ENCODE measurements at places on chromosomes 5 and 9.

DNA sequence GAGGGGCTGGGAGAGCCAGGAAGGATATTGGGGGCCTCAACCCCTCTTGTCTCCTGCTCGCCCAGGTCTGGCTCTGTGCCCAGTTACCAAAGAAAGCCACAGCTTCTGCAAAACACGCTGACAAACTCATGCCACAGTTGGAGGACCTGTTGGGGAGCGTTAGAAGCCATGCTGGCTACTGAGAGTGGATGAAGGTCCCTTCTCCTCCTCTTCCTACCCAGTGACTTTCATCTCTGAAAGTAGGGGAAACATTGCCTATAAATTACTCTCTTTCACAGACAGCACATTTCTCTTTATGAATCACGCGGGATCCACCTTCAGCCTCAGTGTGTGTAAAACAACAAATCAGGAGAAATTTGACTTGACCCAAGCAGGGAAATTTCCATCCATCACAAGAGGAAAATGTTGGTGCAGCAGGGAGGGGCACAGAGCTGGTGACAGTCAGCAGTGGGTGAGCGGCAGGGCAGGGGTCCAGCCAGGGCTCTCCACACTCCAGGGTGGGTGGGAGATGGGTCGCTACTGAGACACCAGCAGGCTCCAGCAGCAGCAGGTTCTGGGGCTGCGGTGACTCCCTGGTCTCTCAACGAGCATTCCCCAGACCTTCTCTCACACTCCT lies 181.9 kb downstream of the FGF18 start:
- DNase-seq: no peak

DNA sequence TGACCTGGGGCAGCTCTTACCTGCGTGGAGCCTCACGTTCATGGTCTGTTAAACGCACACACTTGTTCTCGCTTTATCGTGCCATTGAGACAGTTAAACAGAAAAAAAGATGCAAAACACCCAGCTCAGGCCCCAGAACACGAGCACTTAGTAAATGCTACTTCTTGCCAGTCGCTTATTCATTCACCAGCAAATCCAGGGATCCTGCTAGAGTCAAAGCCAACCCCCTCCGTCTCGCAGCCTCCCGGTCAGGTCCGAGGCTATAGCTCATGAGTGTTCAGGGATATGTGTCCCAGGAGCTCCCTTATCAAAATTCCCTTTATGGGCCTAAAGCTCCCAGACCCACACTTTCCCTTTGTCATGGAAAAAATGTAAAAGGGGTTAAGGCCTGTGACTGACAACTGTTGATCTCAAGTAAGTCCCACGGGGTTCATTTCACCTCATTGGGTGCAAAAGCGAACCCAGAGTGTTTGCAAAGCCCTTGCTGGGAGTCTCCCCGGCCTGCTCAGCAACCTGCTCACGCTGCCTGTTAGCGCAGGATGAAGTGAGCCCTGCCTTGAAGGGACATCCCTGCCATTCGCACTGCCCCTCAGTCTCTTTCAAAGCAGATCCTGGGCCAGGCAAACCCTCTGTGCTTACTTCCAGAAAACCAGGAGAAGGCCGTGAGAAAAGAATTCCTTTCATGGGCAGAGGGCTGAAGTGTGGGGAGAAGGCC lies 40.7 kb downstream of the HRH2 start:
- DNase-seq: no peak

DNA sequence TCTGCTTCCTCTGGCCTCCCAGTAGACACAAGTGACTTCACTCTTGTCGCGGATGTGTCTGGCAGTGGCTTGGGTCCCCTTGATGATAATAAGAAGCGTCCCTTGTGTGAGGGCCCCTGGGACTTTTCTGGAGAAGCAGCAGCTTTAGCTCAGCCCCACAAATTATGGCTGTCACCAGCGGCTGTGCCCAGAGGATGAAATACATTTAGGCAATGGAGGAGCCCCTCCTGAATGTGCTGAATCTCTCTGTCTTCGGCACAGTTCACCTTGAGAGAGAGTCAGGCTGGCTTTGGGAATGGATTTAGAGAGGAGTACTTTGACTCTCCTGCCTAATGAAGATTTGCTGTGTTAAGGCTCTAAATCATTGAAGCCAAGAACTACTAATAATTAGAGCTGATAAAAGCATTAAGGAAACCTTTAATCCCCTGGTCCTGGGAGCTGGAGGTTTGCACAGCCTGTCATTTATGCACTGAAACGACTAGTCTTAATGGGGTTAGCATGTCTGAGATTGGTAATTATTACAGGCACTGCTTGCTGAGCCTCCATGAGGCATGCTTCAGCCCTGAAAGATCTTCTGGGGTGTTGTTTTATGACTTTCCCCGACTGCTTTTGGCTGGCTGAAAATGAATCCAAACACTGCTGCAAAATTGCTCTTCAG lies 127.0 kb downstream of the TENT4A start:
- DNase-seq: no peak

DNA sequence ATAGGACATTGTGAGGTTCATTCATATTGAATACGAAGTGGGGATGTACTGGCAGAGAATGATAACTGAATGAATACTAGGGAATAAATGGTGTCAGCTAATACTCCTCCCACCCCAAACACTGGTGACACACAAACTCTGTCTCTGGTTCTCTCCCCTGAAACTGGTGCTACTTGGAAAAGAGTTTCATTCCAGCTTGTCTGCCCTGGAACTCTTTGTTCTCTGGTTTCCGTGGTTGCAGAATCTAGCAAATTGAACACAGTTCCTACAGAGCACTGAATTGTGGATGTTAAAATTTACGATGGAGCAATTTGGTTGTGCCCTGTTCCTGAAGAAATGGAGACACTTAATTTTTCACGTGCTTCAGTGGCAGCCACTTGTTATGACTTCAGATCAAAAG lies 181.7 kb downstream of the KCTD16 start:
- DNase-seq: no peak

DNA sequence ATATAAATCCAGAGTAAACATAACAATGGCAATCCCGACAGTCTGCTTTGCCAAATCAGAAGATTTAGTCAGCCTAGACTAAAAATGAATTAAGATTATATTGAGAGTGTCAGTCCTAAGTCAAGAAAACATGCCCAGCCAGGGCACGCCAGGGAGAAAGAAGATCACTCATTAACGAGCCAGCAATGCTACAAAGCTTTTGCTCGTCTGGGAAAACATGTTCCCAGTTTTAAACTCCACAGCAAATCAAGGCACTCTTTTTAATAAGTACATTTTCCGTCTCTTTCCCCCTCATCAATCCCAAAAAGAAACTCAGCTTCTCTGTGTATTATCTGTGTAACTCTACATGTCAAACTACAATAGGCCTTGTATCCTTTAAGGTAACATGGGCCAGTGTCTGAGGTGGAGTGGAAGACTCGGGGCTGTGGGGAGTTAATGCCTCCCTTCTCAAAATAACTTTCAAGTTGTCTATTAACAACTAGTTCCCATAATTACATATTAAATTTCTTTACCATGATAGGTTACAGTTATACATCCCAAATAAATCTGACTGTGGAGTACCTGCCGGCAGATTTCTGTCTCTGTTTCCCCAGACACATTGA lies 40.9 kb downstream of the NFIB start:
- no peak for DNase-seq

- DNase-seq: no peak
These were observed 283.0 kb downstream of the AOPEP start for GRCh38 chr9:95009459-95009858.

DNA sequence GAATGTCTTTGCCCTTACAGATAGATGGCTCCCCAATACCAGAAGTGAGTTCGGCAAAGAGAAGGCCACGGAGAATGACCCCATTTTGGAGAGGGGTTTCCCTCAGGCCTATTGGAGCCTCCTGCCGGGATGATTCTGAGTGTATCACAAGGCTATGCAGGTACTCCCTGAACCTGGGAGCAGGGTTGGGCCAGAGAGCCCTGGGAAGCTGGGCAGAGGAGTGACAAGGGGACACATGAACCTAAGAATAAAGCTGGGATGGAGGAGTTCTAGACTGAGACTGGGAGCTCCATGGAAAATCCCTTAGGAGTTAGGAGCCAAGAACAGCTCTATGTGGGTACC lies 433 bp downstream of the LEAP2 start:
- DNase-seq: no peak

DNA sequence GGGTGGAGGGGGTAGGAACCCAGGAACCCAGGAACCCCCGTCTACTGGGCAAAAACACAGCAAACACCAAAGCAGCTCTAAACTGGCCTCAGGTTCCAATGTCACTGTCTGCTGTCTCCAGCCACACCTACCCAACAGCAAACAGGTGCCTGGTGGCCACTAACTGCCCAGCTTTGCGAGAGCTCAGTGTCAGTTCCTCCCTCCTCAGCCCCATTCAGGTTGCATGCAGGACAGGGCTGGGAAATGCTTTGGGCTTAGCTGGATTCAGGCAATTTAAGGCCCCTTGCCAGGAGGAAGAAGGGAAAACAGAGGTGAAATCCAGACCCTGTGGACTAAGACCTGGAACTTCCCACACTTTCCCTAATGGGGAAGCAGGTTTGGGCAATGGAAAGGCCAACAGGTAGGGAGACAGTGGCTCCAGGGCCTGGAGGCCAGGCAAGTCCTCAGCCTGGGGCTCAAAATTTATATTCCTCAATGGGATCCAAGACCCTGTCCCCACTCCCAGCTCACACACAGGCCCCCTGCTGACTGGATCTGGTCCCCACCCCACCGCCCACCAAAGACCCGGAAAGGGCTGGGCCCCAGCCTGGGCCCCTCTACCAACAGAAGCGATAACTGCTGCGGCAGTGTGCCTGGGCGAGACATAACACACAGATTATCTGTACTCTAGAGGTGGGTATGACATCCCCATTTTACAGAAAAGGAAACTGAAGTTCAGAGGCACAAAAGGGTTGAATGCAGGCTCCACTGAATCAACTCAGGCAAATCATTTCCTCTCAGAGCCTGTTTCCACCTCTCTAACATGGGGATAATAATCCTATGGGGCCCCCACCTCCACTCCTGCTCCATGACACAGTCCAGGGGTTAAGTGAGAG lies 3.5 kb downstream of the EEIG1 start:
- no peak for DNase-seq

- no peak for DNase-seq
These were observed 820 bp upstream of the CFAP90 start for GRCh38 chr5:7851617-7852289.

DNA sequence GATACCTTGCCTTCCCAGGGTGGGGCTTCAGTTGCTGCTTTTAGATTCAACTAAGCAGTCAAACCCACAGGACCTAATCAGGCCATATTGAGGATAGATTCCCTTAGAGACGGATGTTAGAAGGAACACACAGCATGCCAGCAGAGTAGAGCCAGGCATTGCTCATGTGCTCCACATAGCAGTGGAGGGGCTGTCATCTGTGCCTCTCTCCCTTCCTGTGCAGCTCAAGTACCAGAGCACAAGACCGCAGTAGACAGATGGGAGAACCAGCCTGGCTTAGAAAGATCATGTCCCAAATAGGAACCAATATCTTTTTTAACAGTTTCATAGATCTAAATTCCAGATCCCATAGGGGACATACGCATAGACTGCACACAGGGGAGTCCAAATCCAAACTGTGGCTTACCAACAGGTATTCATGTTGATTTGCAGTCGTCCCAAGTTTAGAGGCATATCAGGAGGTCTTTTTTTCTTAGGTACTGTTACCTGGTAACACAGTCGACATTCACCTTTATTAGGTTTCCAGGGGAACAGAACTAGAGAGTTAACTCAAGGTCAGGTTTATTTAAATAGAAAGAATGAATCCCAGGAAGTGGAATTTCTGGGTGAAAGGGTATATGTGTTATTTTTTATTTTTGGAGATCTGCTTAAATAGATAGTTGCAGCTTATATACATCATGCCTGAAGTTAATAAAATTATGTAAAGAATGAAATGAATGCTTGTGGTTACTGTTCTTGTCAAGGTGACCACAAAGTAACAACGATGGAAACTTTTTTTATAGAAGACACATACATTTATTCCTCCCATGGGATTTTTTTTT lies 43.5 kb upstream of the PCAT7 start:
- no peak for DNase-seq

DNA sequence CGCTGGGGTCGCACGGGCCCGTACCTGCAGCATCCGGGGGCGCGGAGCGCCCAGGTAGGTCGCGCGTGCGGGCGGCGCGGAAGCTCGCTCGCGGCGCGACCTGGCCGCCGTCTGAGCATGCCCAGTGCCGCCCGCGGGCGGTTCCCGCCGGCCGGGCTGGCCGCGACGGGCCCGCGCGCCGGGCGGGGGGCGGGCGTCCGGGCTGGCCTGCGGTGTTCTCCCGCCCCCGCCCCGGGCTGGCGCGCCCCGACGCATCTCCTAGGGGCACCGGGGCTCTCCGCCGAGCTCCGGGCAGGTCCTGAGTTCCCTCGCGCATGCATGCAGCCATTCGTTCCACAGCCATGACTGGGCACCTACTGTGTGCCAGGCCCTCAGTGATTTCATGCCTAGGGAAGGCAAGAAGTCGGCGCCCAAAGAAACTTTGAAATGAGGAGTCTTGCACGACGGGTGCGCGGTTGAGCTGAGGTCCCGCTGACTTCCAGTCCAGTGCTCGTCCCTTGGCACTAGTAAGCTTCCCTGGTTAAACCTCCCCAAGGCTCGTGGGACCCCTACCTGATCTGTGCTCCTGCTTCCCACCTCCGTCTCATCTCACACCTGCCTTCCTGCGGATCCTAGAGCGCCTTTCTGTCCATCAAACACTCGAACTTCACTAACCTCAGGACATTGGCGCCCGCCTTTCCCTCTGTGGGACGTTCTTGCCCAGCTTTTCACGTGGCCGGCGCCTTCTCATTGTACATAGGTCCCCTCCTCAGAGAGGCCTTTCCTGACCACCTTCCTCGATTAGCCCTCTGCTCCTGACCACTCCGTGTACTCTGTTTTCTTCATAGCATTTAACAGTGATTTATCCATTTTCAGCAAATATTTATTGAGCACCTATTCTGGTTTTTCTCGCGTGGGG lies at the start of gene PTPN3:
TSS of gene PTPN3 (minus strand) at position 113 of the 898 bp plus-strand sequence. CDS start 34,873 bp downstream, outside the sequence.
- DNase-seq: no peak

Data from stimulated activated CD8-positive, alpha-beta memory T cell treated with anti-CD3 and anti-CD28 coated beads, Interleukin-15, amount 100 ng/mL, for 24 hours (primary cell).